ENCODE measurements at places on chromosomes 7 and 10.

DNA sequence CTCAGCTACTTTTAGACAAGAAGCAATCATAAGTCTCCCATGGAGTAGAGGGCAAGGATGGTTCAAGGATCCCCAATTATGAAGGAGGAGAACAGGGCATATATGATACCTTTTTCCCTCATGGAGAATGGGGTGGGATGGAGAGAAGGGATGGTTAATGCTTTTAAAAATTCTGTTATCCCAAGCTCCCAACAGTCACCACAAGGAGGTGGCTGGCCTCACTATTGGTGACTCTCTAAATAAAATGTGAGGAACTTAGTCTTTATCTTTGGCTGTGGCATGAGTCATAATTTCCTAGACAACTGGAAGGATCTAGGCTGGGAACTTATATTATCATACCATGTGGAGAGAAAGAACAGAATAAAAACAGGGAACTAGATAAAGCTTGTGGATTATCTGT, 297.0 kb downstream of the PHTF2 start:
- no peak for DNase-seq

DNA sequence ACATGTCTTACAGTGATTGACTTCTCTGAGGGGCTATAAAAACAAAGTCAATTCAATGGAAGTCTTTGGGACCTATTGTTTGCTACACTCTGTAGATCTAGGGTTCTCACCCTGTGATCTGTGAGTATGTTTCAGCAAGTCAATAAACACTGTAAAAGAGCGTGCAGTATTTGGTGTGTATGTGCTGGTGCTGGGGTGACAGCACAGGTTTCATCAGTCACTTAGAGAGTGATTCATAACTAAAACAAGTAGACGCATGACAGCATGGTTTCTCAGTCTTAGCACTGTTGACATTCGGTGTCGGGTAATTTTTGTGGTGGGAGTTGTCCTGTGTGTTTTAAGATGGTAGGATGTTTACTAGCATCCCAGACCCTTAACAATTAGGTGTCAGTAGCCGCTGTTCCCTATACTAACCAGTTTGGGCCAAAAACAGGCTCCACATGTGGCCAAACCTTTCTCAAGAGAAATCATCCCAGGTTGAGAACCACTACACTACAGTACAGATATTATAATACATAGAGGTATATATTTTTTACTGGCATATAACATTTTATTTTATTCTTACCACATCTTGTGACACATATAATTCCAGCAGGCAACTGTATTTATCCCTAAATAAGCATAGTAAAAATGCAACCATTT, 411.8 kb downstream of the ARL4A start:
- DNase-seq: no peak

DNA sequence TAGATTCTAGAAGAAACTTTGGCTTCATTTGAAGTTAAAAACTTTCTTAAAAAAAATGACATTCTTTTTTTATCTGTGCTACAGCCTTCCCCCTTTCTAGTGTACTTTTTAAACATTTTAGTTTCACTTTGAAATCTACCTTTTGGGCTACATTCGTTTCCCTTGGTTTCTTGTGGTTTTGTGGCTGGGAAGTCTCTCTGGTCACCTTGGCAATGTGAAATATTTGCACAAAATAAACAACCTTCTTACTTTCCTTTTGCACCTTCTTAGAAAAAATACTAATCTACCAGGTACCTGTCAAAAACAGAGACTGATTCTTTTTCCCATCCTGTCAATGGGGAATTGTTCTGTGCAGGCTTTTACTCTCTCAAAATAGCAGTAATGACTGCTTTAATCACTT, 350.2 kb downstream of the GATA3 start:
- no peak for DNase-seq

- DNase-seq: no peak
Observed at GRCh38 chr10:48819783-48820182, 119.9 kb downstream of the LRRC18 start.

- no peak for DNase-seq
Observed at GRCh38 chr10:51031950-51032349, 42.3 kb upstream of the PRKG1 start.

GRCh38 chr7:23410446-23411183, 59.7 kb downstream of the IGF2BP3 start:
- no peak for DNase-seq

- DNase-seq: no peak
Observed at GRCh38 chr10:30974355-30974754, 57.3 kb downstream of the ZNF438 start.

- DNase-seq: no peak
Observed at GRCh38 chr10:23694921-23695824, 256.3 kb downstream of the OTUD1 start.

DNA sequence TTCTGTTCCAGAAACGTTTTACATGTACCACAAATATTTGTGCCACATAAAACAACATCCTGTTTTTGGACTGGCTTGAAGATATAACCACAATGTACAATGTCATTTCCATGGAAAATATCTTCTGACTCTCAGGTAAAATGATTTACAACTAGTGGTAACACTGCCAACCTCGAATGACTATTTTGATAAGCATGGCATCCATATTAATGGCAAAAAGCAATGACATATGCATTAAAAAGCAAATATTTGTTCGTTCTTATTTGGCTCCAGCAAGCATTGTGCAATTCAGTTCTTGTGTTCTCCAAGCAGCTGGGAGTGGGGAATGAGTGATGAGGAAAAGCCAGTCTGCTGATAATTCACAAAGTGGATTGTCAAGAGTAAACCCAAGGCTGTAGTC, 289.0 kb downstream of the PLXDC2 start:
- no peak for DNase-seq

GRCh38 chr7:138700857-138701536, at the start of gene SVOPL:
SVOPL (minus strand) TSS chr7:138701362; CDS start chr7:138679045, 22,317 bp downstream.
- DNase-seq: no peak

DNA sequence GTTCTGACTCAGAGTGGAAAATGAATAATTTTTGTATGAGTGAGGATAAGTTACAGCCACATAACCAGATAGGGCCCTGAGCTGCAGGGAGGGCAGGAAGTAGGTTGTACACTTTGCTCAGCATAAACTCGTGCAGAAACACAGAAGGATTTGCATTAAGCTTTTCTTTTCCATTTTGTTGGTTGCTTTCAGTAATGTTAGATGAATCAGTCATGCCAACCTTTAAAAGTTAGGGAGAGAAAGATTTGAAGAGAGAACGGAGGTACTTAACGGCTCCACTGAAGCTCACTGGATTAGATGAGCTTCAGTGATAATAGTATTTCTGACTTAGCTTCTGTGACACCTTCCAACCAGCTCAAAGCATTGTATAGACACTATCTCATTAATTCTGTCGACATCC, 348.1 kb downstream of the GATA3 start:
- no peak for DNase-seq

DNA sequence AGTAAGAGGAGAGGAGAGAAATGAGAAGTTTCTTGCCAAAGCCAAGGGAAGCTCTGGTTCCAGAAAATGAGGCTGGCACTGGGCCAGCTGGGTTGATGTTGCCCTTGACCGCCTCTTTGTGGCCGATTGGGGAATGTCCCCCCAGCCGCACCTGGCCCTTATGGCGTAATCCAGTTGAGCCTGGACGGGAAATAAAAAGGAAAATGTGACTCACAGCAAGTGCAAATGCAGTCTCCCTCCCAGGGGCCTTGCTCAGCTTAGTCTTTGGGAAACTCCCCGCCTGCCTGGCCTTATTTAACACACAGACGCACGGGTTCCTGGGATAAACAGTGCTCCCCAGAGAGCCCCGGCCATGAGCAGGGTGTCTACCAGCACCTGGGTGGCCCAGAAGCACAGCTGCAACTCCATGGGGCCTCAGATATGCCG, 174.8 kb downstream of the KIAA1217 start:
- DNase-seq: no peak

GRCh38 chr7:47678641-47679380, 96.9 kb upstream of the TNS3 start:
- no peak for DNase-seq

DNA sequence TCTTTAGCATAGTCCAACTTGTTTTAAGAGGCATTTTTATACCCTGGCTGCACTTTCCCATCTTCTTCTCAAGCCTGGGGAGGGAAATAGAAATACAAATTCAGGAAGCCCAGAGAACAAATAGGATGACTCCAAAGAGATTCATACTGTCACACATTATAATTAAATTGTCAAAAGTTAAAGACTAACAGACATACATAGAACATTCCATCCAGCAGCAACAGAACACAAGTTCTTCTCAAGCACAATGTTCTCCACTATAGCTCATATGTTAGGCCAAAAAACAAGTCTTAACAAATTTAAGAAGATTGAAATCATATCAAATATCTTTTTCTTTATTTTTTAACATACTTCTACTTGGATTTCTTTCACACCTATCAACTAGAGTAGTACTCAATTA, 75.7 kb downstream of the ANKRD7 start:
- DNase-seq: no peak

DNA sequence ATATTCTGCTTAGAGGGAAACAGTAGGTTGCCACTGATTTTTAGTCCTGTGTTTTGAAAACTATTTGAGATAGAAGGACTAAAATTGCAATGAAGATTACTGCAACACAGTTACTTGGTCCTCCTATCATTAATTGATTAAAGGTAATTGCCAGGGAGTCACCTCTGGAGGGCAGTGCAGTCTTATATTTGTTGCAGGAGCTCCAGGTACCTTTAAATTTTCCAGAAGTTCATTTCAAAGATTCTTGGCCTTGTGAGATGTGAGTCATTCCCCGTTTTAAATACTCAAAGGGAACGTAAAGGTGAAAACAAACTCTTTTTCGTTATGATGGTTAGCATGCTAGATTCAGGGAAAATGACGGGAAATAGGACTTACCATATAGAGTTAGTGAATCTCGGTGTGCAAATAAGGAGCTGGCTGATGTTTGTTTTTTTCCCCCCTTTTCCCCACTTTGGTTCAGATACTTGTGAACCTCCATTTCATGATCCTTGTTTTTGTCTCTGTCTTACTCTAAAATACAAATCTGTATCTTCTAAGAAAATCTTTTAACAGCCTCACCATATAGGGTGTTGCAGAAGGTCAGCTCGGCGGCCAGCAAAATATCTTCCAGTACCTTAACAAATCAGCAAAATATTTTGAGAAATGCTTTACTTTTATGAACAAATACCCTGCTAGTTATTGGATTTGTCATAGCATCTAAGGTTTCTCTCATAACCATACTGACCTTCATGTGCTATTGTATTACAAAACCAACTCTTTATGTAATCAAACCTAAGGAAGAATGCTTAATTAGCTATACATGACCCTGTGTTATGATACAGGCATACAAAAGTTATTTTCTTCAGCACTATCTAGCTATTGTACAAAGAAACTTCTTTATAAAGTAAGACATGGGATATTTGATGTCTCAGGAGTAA, 143.0 kb upstream of the HDAC9 start:
- peak; percentile 75 for DNase-seq

- DNase-seq: no peak
Observed at GRCh38 chr7:151671514-151671913, 151.8 kb upstream of the RHEB start.

DNA sequence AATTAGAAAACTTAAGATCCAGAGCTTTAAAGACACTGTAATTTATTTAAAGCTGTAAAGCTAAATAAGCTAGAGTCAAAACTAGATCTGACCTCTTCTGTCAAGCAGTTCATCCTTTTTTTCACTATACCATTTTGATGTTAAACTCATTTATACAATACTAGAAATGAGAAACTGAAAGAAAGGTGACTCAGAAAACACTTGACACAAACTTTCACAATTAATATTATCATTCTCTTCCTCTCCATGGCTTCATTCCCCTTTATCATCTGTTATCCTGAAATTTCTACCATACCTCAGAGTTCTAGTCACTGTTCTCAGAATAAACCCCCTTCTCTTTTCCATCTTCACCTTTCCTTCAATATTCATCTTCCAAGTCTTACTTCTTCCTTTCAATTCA, 1.3 kb downstream of the FIGNL1 start:
- DNase-seq: no peak

DNA sequence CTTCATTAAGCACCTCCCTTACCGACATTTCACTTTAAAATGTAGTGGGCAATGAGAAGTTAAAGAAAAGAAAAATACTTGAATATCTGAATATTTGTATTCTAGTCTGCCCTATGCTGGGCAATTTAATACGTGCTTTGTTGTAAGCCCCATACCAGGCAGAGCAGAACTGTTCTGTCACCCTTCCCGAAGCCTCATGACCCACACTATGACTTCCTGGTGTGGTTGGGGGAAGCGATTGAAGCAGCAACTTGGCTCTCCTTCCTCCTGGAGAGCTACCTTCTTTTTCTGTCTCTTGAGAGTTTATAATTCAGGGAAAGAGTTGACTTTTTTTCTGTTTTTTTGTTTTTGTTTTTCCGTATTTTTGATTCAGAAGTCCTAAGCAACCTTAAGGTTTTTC, 243.7 kb downstream of the INHBA start:
- no peak for DNase-seq

GRCh38 chr10:3652886-3653285, 132.1 kb downstream of the KLF6 start:
- no peak for DNase-seq

DNA sequence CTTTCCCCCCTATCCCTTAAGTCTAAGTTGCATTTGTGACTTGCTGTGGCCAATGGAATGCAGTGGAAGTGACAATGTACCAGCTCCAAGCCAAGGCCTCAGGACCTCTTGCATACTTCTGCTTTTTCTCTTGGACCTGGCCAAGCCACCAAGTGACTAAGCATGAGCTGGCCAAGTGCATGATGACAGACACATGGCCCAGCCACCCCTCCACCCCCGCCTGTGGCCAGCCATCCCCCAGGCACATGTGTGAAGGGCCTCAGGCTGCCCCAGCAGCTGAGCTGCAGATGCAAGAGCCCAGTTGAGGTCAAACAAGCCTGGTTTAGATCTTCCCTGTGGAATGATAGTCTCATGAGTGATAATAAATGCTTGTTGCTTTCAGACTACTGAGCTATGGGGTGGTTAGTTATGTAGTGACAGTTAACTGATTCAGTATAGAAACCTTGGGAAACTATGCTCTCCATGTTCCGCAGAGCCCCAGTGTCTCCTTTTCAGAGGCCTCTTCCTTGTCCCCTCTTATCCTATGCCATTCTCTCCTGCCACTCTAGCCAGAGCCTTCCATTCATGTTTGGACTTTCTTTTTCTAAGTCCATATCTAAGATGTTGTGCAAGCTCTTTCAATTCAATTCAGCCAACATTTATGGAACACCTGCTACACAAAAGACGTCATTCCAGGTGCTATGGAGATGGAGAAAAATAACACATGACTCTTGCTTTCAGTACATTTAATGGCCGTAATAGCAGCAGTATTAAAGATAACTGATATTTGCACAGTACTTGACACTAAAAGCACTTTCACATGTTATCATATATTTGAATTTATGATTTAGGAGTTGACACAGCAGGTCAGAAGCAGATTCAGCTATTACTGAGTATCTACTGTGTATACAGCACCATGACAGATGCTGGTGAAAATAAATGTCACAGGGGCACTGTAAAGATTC, 55.5 kb upstream of the LOXL4 start:
- peak; percentile 22 for DNase-seq
